Cardiac muscle cell (in vitro differentiated cells and primary cell): ENCODE measurements at places on chromosomes 3 and 15. TPM values are rescaled to one million over a fixed set of nuclear protein-coding genes. Genes with fewer than 3 reads are reported as not detected.

GRCh38 chr3:67294341-67294740 lies 296.2 kb downstream of the KBTBD8 start:
- H3K4me1 ChIP-seq: peaks cover 5% of the 10 kb centered on the region
- no peak overlapping the region for H3K27ac ChIP-seq
- no peaks in the 10 kb centered on the region for H3K36me3 ChIP-seq
- H3K27me3 ChIP-seq: no peaks in the 10 kb centered on the region
- DNase-seq: no peak
- H3K4me3 ChIP-seq: no peak overlapping the region

DNA sequence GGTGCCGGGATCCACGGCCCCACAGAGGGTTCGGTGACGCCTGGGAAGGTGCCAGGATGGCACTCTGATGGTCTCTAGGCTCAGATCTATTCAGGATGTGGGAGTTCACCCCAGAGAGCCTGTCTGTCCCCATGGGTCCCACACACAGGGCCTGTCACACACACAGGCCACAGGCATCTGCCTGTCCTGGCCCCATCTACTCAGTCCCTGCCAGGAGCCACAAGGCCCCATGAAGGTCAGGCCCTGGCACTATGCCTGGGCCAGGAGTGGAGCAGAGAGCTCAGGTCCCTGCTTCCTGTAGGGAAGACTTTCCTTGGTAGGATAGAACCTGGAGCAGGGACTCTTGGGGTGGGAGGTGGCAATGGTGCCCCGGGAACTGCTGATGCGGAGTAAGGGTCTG lies 49.0 kb upstream of the FURIN start:
- H3K27ac ChIP-seq: no peak overlapping the region
- no peaks in the 10 kb centered on the region for H3K27me3 ChIP-seq
- no peaks in the 10 kb centered on the region for H3K4me1 ChIP-seq
- DNase-seq: no peak
- H3K36me3 ChIP-seq: no peaks in the 10 kb centered on the region

- H3K4me3 ChIP-seq: no peak overlapping the region
- no peaks in the 10 kb centered on the region for H3K36me3 ChIP-seq
- DNase-seq: peak; percentile 50
- H3K27me3 ChIP-seq: no peaks in the 10 kb centered on the region
- H3K4me1 ChIP-seq: no peaks in the 10 kb centered on the region
- H3K27ac ChIP-seq: no peak overlapping the region
These were observed 19.5 kb downstream of the ARHGEF3 start for GRCh38 chr3:56782215-56782614.

The LDHAL6B gene
- total RNA-seq: not detected in 2 replicates
